ENCODE measurements at places on chromosomes 12 and 14.

- DNase-seq = no peak
These were observed 62.2 kb downstream of the PPP1R36 start for GRCh38 chr14:64612021-64612380.

- no peak for DNase-seq
These were observed 8.7 kb upstream of the EML1 start for GRCh38 chr14:99784508-99784907.

GRCh38 chr14:104600805-104601204 lies 3.8 kb downstream of the TMEM179 start:
- DNase-seq = no peak

DNA sequence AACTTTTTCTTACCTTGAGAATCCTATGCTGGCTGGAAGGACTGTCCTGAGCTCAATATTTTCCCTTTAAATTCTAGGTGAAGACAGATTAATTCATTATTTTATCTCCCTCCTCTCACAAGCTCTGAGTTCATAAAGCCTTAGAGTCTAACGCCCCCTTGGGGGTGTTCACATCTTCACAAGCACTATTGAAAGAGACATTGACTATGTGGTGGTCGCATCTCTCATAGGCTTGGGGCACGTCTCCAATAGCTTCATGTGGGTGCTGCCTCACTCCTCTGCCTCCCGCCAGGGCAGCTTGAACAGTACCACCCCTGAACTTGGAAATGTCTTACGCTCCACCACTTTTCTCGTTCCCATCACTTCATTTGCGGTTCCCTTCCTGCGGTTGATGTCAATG lies 106.2 kb downstream of the UNC79 start:
- DNase-seq = no peak

DNA sequence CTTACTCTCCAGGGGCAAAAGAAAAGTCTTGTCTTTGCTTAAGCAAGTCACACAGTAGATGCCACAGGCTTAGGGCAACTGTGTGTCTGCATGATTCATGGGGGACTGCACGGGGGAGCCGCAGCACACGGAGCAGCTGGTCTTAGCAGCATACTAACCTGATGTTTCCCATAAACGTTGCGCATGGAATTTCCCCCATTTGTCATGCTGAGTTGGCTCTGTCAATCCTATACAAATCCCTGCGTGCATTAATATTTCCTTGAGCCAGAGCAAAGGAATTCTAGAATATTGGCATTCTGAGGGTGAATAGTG lies 71.2 kb downstream of the SAMD4A start:
- DNase-seq = no peak

GRCh38 chr14:84694161-84694560 lies 835.8 kb upstream of the FLRT2 start:
- DNase-seq = no peak

DNA sequence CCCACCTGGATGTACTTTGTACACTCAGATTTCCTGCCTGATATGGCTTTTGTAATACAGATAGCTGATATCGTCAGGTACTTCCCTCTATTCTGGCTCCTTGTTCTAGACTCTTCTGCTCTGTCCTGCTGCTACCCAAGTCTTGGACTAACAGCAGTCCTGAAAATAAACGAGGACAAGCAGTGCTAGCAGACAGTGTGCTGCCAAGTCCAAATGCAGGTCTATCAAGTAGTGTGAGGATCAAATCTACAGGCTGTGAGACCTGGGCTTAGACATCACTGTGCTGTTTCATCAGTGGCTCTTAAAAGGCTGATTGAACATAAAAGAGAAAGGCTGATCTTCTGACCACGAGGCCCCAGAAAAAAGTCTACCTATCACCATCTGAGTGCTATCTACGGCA lies 418.1 kb downstream of the APAF1 start:
- DNase-seq = no peak

DNA sequence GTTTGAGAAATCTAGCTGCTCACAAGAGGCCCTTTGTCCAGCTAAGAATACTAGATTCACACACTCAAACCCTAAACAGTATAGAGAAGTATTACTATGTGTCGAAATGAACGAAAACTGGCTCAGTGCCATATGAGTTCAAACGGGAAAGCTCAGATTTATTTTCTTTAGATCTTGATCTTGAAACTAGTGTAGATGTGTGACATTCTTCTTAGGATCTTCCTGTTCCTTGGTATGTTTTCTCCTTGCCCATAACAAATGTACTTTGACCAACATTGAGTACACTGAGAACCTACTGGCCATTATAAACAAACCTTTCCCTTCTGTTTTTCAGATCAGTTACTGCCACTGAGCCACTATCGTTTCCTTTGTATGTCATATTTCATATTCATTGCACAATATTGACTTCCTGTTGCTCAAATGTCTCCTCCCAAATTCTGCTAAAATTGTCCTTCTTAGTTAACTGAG lies 21.3 kb downstream of the MYBPC1 start:
- no peak for DNase-seq

DNA sequence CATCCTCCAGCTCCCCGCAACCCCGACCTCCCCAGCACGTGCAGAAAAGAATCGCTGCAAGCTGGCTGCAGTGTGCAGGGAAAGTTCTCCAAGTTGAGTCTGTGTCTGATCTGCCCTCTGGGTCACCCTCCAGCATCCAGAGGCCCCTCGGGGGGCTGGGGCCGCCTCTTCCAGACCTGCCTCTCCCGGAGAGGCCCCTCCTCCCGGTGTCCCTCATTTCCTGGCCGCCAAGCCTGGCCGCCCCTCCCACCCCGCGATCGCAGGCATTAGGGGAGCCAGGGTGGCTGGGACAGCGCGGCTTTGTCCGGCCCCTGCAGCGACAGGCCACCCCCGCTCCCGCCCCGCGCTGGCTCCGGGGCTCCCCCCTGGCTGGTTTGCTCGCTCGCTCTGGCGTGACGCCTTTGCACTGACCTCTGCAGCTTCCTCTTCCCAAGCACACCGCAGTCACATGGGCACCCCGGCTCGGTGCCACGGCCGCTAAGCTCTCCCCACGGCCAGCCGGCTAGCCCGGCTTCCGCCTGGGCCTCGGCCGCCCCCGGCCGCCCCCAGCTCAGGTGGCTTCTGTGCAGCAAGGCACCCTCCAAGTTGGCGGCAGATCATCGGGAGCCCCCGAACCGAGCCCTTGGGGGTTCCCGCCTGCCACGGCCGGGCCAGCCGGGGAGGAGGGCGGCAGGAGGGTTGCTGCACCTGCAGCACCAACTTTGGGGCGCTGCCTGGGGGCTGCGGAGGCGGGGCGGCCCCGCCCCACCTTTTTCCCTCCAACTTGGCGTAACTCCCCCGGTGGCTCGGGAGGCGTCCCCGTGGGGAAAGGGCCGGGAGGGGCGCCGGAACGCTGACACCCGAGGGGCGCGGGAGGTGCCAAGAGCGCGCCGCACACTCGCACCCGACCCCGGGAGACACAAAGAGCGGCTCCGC lies 43.7 kb downstream of the KDM2B start:
- peak; percentile 40 for DNase-seq

- no peak for DNase-seq
These were observed 42.3 kb downstream of the ANAPC7 start for GRCh38 chr12:110361216-110361615.

DNA sequence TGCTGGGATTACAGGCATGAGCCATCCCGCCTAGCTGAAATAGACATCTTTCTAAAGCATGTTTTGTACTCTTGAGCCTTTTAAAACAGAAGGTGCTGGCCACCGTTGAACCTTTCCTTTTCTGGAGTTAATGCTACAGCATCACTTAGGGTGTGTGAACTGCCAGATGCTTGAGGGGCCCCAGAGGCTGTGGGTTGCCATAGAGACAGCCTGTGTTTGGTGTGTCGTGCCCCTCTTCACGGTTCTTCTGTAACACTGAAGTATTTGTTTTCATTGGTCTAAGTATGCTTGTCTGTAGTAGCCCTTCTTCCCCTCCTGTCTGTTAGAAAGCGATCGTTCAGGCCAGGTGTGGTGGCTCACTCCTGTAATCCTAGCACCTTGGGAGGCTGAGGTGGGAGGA lies 30.8 kb downstream of the PLEKHG3 start:
- DNase-seq = no peak

GRCh38 chr14:61406198-61406597 lies 84.8 kb downstream of the PRKCH start:
- DNase-seq = no peak

GRCh38 chr12:52428121-52428520 lies 6.0 kb downstream of the KRT75 start:
- no peak for DNase-seq

GRCh38 chr14:92502541-92503286 lies 10.9 kb upstream of the RIN3 start:
- no peak for DNase-seq

DNA sequence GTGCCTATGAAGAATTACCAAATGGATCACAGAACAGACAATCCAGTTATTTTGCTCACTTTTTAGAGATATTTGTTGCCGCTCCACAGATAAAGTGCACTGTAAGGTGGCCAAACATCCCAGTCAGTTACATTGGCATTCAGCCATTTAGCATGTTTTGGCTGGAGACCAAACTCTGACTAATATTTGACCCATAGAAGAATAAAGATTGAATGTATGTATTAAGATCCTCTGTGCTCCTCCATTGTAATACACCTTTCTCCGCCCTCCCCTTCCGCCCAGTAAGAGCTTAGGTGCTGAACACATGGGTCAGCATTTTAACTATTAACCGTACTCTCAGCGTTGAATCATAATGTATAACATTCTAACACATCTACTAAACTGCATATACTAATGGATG lies 163.4 kb downstream of the ANO6 start:
- no peak for DNase-seq

GRCh38 chr14:34911209-34912150 lies 36.3 kb upstream of the BAZ1A start:
- no peak for DNase-seq

GRCh38 chr12:122862872-122863701 lies 27.8 kb downstream of the HIP1R start:
- no peak for DNase-seq

DNA sequence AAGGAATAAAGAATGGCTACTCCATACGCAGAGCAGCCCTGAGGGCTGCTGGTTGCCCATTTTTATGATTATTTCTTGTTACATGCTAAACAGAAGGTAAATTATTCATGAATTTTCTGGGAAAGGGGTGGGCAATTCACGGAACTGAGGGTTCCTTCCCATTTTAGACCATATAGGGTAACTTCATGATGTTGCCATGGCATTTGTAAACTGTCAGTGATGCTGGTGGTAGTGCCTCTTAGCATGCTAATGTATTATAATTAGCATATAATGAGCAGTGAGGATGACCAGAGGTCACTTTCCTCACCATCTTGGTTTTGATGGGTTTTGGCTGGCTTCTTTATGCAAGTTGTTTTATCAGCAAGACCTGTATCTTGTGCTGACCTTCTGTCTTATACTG lies 273.0 kb downstream of the FUT8 start:
- DNase-seq = no peak

DNA sequence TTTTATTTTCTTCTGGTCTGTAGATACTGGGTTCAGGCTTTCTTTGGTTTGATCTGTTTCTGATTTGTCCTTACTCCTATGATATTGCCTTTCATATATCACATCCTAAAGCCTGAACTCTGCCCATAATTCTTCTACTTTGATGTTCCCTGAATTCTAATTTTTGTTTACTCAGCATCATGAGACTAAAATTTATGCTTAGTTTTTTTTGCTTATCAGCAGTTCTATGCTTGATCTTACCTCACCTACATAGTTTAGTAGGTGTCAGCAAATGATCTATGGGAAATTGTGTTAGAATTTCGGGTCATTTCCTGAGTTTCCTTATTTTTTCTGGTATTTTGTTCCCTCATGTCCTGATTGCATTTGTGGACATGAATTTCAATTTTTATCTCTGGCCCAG lies 94.2 kb downstream of the TMEM117 start:
- no peak for DNase-seq

GRCh38 chr14:22007784-22008412 lies 334.3 kb upstream of the OR4E1 start:
- DNase-seq = no peak

GRCh38 chr12:80156306-80156705 lies 57.0 kb downstream of the OTOGL start:
- no peak for DNase-seq

DNA sequence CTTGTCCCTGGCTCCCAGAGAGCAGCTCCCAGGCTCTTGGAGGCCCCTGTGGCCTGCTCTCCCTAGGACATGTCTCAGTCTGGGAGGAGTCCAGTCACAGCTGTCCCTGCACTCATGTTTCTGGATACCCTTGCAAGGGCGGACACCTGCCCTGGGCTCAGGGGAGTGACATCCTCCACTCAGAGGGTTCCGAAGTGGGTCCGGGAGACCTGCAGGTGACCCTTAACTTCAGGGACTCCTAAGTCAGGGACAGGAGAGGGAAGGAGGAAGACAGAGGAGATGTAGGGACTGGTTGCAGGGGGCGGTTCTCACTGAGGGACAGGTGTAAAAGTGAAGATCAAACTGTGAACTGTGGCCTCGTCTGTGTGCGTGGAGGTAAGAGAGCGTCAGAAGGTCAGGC lies 37.6 kb downstream of the CACNA2D4 start:
- DNase-seq = peak; percentile 26

GRCh38 chr12:50401500-50402081 lies 906 bp downstream of the LARP4 start:
- no peak for DNase-seq

DNA sequence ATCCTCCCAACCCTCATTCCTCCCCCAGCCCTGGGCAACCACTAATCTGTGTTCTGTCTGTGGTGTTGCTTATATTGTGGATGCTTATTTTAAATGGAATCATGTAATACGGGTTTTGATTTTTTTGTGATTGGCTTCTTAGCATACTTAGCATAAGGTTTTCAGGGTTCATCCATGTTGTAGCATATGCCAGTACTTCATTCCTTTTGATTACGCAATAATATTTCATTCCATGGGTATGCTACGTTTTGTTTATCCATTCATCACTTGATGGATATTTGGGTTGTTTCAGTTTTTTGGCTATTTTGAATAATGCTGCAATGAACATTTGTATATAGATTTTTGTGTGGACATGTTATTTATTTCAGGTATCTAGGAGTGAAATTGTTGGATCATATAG lies 82.9 kb downstream of the TSPAN9 start:
- no peak for DNase-seq

GRCh38 chr14:78530078-78530477 lies 359.9 kb downstream of the NRXN3 start:
- DNase-seq = no peak

GRCh38 chr14:82488473-82488872 lies 954.8 kb upstream of the SEL1L start:
- no peak for DNase-seq

- no peak for DNase-seq
These were observed 2.6 kb downstream of the MYF6 start for GRCh38 chr12:80709811-80710726.

DNA sequence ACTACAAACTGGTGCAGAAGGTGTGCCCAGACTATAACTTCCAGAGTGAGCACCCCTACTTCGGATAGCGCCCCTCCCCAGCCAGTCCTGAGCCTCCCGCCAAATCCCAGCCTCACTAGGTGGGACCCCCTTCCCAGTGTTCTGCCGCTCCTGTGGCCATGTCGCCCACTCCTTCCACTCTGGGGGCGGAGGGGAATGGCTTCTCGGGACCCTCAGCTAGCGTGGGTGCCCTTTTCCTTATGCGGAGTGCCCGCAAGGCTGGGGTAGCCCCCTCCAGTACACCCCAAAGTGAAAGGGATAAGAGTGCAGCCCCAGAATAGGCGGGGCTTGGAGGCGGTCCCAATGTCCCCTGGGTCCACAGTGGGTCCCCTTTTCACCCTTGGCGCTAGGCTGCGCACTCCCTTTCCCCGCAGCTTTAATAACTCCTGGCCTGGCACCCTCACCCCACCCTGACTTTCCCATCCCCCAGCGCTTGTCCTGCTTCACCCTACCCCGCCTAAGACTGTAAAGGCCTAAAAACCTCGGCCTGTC lies 3.8 kb upstream of the SHMT2 start:
- no peak for DNase-seq

Measured in stimulated activated effector memory CD8-positive, alpha-beta T cell treated with anti-CD3 and anti-CD28 coated beads, Interleukin-12 subunit alpha, Interleukin-12 subunit beta, amount 100 ng/mL, for 72 hours (primary cell).